ENCODE measurements at places on chromosomes 13 and 19.

DNA sequence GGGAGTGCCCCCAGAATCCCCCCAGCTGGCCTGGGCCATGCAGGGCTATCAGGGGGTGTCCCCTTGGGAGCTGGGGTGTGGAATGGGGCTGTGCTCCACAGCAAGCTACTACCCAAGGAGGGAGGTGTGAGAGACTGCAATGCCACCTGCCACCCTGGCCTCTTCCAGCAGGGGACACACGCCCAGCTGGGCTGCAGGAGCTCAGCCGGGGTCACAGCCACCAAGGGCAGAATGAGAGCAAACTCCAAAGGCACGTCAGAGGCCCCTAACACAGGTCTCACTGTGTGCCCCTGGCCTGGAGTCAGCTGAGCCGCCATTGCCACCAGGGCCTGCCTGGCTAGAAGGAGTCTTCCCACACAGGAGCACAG is 55.5 kb downstream of the MLLT1 start:
- DNase-seq = no peak

DNA sequence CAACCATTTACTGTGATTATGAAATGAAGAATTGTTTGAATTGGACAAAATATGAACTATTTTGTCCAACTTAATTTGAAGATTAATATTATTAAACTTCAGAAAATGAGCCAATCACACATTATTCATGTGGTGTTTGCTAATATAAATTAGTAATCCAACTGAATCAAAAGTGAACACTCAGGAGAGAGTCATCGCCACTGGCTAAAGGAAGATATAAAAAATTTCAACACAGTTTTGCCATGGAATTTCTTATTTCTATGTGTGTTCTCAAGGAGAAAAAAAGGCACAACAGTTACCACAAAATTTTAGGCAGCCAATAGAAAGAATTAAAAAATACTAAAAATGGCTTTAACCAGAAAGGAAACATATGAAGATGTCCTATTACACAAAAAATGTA is 2683.8 kb downstream of the PCDH9 start:
- no peak for DNase-seq

DNA sequence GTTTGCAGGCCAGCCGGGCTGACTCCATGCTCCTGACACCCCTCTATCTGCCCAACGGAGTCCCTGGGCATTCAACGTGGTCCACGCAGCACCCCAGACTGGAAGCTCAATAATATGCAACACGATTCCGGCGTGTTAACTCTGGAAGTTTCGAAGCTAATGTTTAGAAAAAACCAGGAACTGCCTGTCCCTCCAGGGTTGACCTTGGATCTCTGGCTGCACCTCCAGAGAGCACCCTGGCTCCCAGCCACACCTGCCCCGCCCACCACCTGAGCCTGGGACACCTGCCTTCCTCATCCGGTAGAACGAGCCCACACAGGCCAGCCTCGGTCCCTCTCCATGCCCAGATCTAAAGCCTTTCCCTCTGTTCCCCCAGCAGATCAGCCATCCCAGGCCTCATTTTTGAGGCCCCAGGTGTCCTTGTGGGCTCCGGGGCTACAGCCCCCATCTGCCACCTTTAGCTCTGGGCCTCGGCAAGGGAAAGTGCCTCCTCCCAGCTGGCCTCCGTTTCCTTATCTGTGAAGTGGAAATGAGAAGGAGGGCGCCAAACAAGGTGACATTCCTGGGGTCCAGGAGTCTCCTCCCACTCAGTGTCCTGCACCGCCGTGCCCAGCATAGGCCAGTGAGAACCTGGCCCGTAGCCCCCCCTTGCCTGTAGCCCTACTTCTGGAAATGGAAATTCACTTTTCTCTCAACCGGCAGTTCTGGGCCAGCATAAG is 38.7 kb downstream of the KLF2 start:
- DNase-seq = no peak

GRCh38 chr19:33622809-33623511 is 1.2 kb downstream of the CHST8 start:
- DNase-seq = no peak

DNA sequence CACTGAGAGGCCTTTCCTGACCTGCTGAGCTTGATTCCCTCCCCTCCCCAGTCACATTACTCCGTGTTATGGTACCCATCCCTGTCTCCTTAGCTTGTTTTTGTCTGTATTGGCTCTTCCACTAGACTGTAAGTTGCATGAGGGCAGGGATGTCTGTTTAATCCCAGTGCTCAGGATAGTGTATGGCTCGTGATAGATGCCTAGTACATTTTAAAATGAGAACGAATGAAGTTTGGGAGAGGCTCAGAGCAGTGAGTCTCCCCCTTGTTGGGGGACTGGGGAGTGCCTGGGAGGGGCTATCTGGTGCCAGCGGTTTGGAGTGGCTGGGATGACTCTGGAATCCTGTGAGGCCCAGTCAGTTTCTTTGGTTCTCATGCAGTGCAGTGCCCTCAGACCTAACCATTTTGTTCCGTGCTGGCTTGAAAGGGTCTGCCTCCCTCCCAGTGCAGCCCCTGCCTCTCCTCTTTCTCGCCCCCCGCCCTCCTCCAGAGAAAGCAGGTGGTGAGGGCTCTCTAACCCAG is 35.5 kb downstream of the ACTN4 start:
- no peak for DNase-seq

DNA sequence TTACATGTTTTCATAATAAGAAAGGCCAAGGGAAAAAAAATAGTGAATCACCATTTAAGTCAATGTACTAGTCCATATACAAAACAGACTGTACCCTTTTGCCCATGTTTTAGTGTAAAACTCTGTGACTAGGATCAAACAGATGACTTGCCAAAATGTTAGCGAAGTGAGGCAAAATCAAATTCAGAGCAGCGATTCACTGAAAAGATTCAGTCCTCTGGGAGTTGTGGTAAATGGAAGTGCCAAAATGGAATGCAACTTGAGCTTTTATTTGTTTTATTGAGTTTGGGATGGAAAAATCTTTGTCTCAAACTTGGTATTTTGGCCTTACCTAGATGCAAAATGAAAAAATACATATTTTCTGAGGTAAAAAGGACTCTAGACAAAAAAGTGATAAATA is 9.1 kb downstream of the CDADC1 start:
- DNase-seq = no peak

DNA sequence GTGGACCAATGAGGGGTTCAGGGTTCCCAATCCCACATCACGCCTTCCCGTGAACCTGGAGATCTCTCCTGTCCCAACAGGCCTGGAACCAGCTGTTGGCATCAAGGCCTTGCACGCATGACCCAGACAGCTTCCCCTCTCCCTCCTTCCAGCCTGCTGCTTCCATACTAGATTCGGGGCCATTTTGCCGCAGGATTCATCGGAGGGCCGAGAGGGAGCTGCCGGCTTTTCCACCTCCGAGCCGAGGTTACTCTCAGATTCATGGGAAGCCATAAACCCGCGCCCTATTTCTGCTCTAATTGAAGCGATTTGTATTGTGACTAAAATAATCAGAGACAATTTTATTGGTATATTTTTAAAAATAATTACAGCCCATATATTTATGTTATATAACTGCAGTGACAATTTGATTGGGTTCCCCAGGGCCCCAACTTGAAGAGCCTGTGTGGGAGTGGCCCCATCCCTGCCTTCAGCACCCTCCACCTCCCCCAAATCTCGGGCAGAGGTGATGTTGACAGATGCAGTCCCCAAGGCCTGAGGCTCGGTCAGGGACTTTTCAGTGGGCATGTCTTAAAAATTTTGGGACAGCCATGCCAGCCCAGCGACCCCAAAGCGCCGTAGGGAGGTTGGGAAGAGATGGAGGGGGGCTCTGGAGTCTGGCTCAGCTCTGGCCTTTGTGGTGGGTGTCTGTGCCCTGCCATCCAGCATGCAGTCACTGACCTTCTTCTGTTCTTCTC is 30.8 kb upstream of the PEPD start:
- DNase-seq = no peak

DNA sequence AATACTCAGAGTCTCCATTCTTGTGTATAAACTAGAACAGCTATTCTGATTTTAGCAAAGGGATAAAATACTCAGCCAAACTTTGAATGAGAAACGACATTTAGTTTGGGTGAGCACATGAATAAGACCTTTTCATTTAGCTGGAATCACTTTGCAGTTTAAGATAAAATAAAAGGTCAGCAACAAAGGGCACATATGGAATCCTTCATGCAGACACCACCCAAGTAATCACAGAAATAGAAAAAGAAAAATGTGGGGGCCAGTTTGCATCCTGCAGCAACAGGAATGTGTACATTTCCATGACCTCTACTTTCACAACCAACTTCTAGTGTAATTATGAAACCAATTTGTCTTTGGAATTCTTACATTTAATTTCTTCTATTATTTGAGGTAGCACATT is 1637.4 kb downstream of the PCDH9 start:
- no peak for DNase-seq

DNA sequence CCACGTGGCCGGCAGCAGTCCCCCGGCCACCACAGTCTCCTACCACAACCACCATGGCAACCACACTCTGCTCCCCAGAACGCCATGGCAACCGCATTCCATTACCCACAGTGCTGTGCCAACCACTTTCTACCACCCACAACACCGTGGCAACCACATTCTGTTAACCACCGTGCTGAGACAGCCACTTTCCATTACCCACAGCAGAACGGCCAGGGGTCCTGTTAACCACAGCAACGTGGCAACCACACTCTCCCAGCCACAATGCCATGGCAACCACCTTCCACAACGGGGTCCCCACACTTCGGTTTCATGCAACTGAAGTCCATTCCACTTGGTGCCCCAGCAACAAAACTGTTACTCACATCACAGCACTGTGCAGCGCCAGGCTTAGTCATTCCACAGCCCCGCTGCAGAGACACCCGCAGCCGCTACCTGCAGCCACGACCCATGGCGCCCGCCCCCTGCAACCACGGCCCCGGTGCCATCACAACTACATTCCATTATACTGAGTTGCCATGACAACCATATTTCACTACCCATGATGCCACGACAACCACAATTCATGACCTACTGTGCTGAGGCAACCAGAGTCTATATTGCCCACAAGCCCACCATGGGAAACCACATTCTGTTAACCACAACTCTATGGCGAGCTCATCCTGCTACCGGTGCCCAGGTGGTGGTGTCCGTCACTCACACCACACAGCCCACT is 10.0 kb downstream of the DPF1 start:
- DNase-seq = peak; percentile 82

- no peak for DNase-seq
These were observed 151.3 kb downstream of the CYSLTR2 start for GRCh38 chr13:48804821-48805601.

- DNase-seq = no peak
These were observed 4.0 kb downstream of the GRIN2D start for GRCh38 chr19:48397263-48398101.

GRCh38 chr13:101712026-101712348 is 259.5 kb downstream of the ITGBL1 start:
- DNase-seq = no peak

DNA sequence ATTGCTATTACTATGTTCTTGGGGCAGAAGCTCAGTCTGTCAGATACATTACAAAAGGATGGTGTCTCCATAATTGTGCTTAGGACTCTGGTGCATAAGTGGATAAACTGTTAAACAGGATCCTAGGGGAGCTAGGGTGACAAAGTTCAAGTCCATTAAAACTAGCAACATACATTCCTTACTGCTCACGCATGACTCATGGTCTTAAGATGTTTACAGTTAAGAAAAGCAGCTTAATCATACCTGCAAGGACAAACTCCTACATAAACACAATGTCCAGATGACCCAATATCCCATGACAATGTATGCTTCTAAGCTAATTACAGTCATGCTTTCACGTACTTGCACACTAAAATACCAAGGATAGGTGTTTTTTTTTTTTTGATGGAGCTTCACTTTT is 3.5 kb upstream of the ZNF701 start:
- DNase-seq = no peak

- DNase-seq = no peak
These were observed 61.5 kb downstream of the GJA3 start for GRCh38 chr13:20099319-20099718.

DNA sequence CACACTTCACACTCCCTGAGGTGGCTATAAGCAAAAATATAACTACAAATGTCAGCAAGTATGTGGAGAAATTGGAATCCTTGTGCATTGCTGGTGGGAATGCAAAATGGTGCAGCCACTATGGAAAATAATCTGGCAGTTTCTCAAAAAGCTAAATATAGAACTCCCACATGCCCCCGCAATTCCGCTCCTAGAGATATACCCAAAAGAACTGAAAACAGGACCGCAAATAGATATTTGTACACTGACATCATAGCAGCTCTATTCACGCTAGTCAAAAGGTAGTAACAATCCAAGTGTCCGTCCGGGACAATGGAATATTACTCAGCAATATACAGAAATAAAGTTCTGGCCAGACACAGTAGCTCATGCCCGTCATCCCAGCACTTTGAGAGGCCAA is 31.5 kb upstream of the TPM4 start:
- DNase-seq = no peak

DNA sequence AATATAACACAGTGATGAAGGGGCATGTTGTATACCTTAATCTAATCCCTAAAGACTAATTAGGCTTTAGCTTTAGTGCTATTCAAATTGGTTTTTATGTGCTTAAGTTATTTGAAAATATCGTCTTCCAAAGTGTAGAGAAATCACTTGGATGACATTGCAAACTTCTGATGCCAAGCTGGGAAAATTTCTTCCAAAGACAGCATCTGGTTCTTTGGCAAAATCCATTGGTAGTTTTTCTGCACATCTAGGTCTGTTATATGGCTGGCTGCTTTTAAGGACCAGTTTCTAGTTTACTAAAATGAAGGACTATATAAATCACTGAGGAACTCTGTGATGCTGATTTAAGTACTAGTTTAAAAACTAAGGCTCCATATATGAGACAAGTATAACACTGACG is 2362.3 kb downstream of the PCDH9 start:
- DNase-seq = no peak

DNA sequence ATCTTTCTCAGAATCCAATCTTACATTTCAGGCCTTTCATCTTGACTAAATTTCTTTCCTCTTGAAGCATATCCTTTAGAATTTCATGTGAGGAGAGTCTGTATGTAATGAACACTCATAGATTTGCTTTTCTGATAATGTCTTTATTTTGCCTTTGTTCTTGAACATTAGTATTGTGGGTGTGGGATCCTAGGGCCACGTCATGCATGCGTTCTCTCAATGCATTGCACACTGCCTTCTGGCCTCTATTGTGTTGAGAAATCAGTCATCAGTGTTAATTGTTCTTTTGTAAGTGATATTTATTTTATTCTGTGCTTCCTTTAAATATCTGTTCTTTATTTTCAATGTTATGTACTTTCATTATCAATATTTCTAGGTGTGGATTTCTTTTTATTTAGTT is 364.9 kb downstream of the OXGR1 start:
- no peak for DNase-seq

DNA sequence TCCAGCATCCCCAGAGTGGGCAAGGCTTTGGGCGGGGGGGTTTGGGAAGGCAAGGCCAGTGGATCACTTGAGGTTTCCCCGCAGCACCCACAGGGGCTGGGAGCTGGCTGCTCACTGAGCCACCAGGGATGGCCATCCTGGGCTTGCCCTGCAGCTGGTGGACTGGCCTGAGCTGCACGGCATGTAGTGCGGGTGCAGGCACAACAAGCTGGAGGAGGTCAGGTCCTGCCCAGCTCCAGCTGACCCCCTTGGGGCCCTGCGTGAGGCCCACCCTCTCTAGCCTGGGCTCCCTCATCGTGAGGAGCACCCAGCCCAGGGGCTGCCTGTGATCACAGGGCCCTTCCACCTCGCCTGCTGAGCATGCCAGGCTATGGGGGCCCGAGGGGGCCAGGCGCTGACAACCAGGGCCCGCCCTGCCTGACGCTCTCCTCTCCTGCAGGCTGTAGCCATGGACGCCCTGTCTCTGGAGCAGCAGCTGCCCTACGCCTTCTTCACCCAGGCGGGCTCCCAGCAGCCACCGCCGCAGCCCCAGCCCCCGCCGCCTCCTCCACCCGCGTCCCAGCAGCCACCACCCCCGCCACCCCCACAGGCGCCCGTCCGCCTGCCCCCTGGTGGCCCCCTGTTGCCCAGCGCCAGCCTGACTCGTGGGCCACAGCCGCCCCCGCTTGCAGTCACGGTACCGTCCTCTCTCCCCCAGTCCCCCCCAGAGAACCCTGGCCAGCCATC is 22.9 kb downstream of the COMP start:
- no peak for DNase-seq

Measured in stimulated activated CD4-positive, alpha-beta T cell treated with anti-CD3 and anti-CD28 coated beads, Interleukin-1b, Interleukin-23, amount 100 ng/mL, for 48 hours (primary cell).